ENCODE measurements at places on chromosomes 16 and 17.
A peak's percentile ranks its signal among the peaks of the same experiment; 100 is the strongest.

GRCh38 chr17:17321356-17322025, 18.3 kb downstream of the NT5M start:
- no peak for DNase-seq

GRCh38 chr17:38731526-38732294, 1.6 kb downstream of the CISD3 start:
- no peak for DNase-seq

- no peak for DNase-seq
These were observed 60.1 kb upstream of the CNEP1R1 start for GRCh38 chr16:49964973-49965372.

DNA sequence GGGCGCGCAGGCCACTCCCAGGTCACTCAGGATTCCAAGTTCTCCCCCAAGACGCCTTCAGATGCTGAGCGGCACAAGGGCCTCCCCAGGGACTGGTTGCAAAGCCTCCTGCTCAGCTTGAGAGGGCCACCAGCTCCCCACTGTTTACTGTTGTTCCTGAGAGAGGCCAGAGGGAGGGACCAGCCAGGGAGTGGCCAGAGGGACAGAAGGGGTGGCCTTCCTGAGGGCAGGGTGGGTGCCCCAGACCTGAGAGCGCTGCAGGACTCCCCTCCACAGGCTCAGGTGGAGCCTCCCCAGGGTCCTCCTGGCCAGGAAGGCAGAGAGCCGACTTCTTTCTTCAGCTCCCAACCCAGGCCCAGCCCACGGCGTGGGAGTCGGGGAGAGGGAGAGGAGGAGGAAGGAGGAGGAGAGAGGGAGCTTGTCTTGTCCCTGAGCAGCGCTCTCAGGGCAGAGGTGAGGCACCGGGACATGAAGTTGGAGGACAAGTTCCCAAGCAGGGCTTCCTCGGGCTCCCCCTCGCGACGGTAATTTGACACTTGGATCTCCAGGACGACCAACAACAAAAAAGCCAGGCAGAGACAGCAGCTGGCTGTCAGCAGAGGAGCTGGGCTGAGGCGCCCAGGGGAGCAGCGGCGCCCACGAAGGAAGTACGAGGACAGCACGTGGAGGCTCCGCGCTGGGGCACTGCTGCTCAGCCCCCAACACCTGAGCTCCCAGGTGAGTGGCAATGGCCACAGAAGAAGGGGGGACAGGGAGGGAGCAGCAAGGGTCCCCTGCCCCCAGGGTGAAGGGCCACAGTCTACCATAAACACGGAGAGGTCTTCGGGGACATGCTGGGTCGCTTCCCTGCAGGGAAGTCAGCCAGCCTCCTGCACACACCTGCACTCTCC, 497 bp downstream of the SMIM5 start:
- peak; percentile 95 for DNase-seq

- peak; percentile 30 for DNase-seq
These were observed 9.8 kb downstream of the SMIM5 start for GRCh38 chr17:75642784-75643642.

GRCh38 chr16:56649820-56650219, 1.9 kb upstream of the MT1B start:
- no peak for DNase-seq
